ENCODE measurements at places on chromosomes 11 and 22.

- no peaks in the 10 kb centered on the region for H3K36me3 ChIP-seq
- H3K4me3 ChIP-seq: no peak overlapping the region
- H3K4me1 ChIP-seq: no peaks in the 10 kb centered on the region
- no peak overlapping the region for H3K27ac ChIP-seq
These were observed 28.2 kb downstream of the HEPHL1 start for GRCh38 chr11:94049351-94049750.

DNA sequence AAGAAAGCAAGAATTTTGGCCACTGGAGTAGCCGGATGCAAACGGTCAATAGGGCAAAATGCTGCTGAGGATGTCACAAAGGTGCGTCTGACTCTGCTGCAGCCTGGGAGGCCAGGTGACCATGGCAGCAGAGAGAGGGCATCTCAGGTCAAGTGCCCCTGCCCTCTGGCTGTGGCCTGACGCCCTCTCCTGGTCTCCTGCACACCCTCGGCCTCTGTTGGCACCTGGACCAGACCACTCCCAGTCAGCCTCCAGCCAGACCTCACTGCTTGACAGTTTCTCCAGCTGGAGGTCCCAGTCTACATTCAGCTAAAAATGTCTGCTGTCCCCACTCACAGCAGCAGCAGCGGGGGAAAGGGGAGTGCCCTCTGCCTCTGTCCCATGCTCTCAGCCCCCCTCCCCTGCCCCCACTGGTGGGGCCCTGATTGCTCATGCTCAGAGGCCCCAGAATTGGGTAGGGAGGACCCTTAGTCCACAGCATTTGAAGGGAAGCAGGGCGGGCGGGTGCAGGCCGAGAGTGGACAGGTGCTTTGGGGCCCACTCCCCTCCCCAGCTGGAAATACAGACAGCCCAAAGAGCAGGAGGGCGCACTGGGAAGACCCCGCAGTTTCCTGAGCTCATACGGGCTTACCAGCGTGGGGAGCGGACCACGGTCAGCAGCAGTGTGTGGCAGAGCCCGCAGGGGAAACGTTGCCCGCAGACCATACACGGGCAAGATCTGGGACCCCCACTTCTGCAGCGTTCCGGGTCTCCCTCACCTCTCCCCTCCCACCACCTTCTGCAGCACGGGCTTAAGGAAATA, 1.6 kb upstream of the BRSK2 start:
- H3K4me1 ChIP-seq: no peaks in the 10 kb centered on the region
- peaks cover 26% of the 10 kb centered on the region for H3K27me3 ChIP-seq
- no peak for DNase-seq

- no peak overlapping the region for H3K4me3 ChIP-seq
- peaks cover 21% of the 10 kb centered on the region for H3K36me3 ChIP-seq
- H3K4me1 ChIP-seq: no peaks in the 10 kb centered on the region
- no peak overlapping the region for H3K27ac ChIP-seq
These were observed 48.4 kb upstream of the HORMAD2 start for GRCh38 chr22:30031764-30032455.

DNA sequence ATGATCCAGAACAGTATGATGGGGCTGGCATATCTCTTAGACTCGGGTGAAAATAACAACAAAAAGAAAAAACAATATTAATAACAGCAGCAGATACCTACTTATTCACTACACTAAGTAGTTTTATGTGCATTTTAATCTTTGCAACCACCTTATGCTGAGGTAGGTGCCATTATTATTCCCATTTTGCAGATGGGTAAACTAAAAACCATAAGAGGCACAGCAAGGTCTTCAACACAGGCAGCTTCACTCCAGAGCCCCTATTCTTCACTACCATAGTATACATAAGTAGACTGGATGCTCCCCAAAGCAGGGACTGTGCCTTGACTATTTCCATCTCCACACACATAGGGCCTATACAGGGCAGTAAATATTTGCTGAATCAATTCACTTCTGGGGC, 41.0 kb downstream of the CLPB start:
- DNase-seq: no peak
- no peak overlapping the region for H3K27ac ChIP-seq
- H3K27me3 ChIP-seq: no peaks in the 10 kb centered on the region
- peaks cover 4% of the 10 kb centered on the region for H3K36me3 ChIP-seq
